ENCODE measurements at places on chromosomes 5 and 9.

GRCh38 chr9:81538890-81539289 is 150.5 kb downstream of the TLE1 start:
- no peak for DNase-seq

- DNase-seq: no peak
These were observed 6.1 kb downstream of the DNAJB5 start for GRCh38 chr9:34995670-34996060.

GRCh38 chr5:98975682-98976407 is 47.0 kb upstream of the CHD1 start:
- DNase-seq: no peak

- DNase-seq: no peak
These were observed 237.6 kb upstream of the ZNF462 start for GRCh38 chr9:106625259-106625789.

GRCh38 chr5:158170060-158170459 is 311.1 kb upstream of the CLINT1 start:
- DNase-seq: no peak
